ENCODE measurements at places on chromosomes 7 and 10.

DNA sequence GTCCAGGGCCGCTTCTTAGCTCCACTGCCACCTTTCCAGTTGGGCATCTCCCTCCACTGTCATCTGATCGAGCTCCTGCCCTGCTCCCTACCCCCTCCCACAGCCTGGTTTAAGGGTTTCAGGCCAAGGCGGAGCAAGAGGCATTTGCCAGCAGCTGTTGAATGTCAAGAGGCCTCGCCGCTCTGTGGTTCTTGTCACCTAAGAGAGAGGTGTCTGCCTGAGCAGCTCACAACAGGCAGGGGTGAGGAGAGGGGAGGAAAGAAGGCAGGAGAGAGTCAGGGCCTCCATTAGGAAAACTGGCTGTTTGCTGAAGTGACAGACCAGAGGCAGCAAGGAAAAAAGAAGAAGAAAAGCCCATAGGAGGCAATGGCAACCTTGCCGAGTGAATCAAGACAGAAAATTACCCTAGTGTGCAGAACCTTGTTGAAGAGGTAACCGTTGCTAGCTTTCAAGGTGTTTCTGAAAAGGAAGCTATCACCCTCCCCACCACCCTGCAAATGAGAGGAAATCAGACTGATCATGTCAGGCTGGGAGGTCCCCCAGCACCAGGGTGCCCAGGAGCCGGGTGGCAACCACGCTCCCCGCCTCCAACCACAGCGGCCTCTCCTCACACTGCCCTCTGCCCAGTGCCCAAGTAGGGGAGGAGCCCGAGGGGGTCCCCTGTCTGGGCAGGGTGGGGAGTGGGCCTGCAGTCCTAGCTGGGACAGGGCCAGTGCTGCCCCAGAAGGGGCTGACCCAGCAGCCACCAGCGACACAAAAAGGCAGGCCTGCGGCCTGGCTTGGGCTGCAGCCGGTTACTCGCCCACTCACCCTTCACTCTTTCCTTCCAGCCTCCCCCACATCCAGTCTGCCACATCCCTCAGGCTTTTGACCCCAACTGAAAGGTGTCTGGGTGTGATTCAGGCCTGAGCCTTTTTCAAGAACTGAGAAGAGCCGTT lies 7.1 kb downstream of the GATA3 start:
- DNase-seq, result no peak

- no peak for DNase-seq
Measured at GRCh38 chr7:111593343-111593742, 31.1 kb upstream of the IMMP2L start.

- no peak for DNase-seq
Measured at GRCh38 chr7:28517606-28518005, 105.3 kb downstream of the CREB5 start.

- DNase-seq, result no peak
Measured at GRCh38 chr10:12481924-12482323, 132.6 kb downstream of the CAMK1D start.

DNA sequence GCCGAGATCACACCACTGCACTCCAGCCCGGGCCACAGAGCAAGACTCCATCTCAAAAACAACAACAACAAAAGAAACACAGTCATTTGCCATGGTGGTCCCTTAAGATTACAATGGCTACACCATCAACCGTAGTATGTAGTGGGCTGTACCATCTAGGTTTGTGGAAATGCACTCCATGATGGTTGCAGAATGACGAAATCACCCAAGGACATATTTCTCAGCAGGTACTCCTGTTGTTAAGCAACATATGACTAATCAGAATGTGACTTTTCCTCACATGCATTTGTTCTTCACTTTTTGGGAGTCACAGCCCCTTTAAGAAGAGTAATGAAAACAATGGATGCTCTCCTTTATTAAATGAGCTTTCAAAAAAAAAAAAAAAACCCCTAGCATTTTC lies 11.0 kb downstream of the SVIL start:
- no peak for DNase-seq

DNA sequence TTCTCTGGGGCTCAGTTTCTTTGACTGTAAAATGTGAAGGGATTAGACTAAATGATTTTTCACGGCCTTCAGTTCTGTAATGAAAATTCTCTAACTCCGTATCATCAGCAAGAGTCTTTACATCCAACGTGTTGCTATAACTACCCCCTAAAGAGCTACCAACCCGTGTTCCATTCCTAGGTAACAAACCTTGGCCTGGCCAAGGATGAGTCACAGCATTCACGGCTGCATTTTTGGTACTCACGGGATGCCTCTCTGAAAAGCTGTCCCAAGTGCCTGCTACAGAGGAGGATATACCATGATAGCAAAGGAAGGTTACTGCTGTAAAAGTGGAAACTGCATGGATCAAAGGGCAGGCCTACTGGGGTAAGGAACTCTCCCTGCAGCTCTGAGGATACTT lies 5.9 kb downstream of the LRRC4 start:
- DNase-seq, result no peak

- DNase-seq, result no peak
Measured at GRCh38 chr7:81111358-81111757, 192.5 kb upstream of the SEMA3C start.

- DNase-seq, result no peak
Measured at GRCh38 chr10:47336387-47337134, 11.6 kb upstream of the RBP3 start.

DNA sequence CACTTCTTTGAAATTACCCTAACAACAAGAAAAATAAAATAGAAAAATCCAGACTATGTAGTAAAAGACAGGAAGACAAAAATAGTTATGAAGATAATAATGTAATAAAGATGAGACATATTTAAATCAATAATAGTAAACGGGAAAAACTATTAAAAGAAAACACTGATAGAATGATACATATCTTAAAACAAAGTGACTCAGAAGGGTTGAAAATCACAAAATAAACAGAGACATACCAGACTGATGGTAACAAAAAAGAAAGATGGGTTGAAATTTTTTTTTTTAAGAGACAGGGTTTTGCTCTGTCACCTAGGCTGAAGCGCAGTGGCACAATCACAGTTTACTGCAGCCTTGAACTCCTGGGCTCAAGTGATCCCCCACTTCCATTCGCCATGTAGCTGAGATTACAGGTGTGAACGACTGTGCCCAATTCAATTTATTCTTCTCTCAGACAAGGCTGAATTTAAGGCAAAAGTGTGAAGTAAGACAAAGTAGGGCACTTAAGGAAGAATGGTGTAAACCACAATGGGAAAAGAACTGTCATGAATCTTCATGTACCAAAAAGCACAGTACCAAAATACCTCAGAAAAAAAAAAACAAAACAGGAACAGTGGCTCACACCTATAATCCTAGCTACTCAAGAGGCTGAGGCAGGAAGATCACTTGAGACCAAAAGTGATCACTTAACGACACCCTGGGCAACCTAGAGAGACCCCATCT lies 47.4 kb downstream of the LMBR1 start:
- DNase-seq, result no peak

- no peak for DNase-seq
Measured at GRCh38 chr7:18958627-18959026, 158.8 kb downstream of the TWIST1 start.

DNA sequence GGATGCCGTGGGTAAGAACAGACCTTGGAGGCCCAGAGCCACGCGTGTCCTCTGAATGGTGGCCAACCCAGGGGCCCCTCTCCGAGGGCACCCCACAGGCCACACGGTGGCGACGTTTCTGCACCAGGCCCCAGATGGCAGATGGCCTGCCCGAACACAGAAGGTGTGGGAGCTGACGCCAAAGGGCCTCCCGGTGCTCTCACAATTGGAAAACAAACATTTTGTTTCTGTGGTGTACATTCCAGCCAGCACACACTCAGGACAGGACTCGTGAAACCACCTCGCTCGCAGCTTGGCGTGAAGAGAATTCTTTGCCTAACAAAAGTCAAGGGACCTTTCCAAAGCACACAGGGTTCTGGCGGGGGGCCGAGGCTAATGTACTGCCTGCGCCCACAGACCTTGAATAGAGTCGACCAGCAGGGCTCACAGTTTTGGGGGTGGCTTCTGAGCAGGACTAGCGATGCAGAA lies 112.1 kb downstream of the FAM53B start:
- DNase-seq, result no peak

GRCh38 chr10:72030762-72031543 lies 57.4 kb downstream of the SPOCK2 start:
- DNase-seq, result no peak

- no peak for DNase-seq
Measured at GRCh38 chr7:139370301-139370942, 10.7 kb downstream of the LUC7L2 start.

DNA sequence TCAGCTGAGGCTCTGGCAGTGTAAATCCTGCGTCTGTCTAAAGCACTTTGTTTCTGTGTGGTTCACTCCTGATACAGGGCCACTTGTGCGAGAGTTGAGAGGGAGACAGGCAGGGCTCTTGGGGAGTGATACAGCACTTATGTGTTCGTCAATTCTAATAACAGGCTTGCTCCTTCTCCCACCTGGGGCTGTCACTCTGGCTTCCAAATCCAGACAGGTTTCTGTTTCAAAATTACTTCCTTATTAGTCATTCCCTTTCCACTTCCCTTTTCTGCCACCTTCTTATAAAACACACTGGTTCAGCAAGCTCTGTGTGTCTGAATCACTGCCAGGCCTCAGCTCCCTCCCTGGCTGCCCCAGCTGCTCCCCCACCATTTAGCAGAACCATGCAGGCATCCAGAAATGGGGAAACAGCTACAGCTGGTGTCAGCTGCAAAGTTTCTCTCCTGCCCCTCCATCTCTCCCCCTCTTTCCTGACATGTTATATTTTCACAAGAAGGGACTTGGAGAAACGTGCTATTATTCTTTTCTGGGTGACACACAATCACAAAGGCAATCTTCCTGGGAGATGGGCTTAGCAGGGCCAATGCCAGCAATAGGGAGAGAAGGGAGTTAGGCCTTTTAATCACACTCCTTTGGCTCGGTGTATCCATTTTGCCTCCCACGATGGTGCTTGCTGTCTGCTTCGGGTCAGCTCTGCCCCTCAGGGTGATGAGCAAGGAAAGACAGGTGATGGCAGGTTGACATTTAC lies 58.4 kb upstream of the ZNRF2 start:
- peak; percentile 48 for DNase-seq

DNA sequence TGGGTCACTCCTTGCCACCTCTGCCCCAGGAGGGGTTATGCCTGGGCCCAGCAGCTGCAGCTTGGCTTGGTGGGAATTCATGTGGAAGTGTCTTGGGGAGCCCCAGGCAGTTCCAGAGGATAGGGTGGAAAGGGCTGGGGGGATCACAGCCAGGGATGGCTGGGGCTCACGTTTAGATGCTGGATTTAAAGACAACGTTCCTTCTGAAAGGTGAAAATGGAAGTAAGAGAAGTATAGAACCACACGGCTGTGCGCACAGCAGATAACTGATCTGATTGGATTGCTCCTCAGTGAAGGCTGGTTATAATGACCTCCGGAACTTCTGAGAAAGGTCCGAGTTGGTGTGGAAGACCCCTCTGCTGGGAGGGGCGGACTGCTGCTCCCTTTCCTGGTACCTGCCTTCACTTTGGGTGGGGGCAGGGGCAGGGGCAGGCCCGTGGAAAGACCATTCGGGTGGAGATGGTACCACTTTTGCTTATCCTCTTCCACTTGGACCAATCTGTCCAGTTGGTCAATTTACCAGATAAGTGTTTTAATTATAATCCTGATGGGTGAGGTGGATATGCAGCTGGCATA lies 7.9 kb upstream of the MYL7 start:
- no peak for DNase-seq

DNA sequence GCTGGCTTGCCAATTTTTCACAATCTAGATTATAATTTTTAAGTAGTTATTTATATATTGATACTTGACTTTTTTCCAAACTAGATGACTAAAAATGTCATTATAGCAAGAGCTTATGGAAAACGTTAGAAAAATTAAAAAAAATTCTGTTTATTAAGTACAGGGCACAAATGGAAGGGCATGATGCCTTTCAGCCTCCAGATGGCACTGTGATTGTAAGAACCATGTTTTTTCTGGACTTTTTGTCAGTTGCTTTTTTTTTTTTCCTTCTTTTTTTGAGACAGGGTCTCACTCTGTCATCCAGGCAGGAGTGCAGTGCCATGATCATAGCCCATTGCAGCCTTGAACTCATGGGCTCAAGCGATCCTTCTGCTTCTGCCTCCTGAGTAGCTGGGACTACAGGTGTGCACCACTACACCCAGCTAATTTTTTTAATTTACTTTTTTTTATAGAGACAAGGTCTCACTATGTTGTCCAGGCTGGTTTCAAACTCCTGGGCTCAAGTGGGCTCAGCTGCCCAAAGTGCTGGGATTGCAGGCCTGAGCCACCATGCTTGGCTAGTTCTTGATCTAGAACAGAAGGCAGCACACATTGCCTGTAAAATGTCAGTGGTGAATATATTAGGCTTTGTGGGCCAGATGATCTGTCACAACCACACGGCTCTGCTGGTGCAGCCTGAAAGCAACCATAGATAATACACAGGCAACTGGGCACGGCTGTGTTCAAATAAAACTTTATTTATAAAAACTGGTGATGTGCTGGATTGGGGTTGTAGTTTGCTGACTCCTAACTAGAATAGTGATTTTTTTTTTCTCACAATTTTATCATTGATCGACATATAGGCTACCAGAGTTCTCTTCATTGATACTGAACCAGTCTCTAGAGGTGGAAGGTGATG lies 27.4 kb downstream of the UCMA start:
- peak; percentile 11 for DNase-seq

- peak; percentile 61 for DNase-seq
Measured at GRCh38 chr10:90871279-90871765, 452 bp upstream of the RPP30 start.

GRCh38 chr10:67924136-67924535 lies 39.7 kb downstream of the SIRT1 start:
- no peak for DNase-seq

DNA sequence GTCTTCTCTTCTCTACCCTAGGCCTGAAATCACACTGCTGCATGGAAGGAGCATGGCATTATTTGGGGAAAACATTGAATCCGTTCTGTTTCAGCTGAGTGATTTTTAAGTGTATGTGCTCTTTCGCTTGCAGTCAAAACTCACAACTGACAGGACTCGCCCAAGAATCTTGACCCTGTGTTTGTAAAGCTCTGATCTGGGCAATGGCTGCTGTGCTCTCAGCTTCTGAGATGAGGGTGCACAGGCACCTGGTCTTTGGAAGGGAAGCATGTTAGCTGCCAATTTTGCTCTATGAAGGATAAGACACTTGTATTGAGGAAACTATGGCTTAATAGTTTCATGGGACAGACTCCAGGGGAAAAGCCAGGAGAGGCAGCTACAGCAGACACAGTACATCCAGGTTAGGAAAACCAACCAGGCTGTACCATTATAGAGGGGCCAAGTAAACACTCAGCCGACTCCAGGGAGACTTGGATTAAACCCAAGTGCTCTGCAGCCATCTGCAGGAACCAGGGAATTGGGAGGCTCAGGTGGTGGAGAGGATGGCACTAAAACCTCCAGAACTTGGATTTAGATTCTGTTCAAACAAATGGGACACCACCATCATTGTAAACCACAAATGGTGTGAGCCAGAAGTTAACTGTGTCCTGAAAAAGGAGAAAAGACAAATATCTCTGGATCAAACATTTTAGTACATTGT lies 43.3 kb downstream of the LYZL1 start:
- no peak for DNase-seq

- DNase-seq, result no peak
Measured at GRCh38 chr7:37045681-37046179, 321.4 kb upstream of the AOAH start.

- no peak for DNase-seq
Measured at GRCh38 chr10:71509444-71509843, 112.7 kb downstream of the CDH23 start.

GRCh38 chr10:44627591-44628354 lies 242.9 kb upstream of the CXCL12 start:
- DNase-seq, result no peak

- DNase-seq, result no peak
Measured at GRCh38 chr7:22544245-22544644, 44.3 kb upstream of the STEAP1B start.

GRCh38 chr10:77608281-77608680 lies 29.3 kb downstream of the KCNMA1 start:
- no peak for DNase-seq

GRCh38 chr10:123835575-123835974 lies 56.0 kb downstream of the CPXM2 start:
- DNase-seq, result no peak
